ENCODE measurements at places on chromosomes 16 and 17.

GRCh38 chr17:48576479-48577309, 1.5 kb downstream of the HOXB4 start:
- DNase-seq = no peak

DNA sequence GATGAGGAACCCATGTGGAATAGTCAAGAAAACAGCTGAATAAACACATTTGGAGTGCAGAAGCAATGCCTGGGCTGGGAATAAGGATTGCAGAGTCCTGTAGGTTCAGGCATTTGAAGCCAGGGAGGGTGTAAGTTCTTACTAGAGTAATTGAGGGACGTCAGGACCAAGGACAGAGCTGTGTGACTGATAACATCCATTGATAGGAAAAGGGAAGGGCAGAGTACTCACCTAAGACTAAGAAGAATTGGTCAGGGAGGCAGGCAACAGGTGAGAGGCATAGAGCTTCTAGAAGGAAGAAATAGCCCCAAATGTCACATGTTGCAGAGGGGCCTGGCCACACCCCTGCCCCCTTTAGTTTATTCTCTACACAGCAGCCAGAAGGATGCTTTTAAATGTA, 79.8 kb upstream of the TMEM132E start:
- no peak for DNase-seq

DNA sequence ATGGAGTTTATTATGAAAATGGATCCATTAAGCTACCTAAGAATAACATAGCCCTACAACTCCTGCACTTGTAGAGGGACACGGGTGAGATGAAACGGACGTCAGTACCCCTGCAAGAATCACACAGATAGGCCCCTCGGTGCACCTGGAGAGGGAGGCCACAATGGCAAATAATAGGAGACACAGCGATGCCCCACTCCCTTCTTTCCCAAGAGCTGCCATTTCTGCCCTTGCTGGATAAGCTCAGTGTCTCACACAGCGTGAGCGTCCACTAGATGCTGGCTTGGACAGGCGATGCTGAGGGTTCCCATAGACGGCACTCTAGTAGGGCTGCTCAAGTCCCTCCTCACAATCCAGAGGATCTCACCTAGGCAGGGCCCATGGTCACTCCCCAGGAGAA, 67.8 kb downstream of the ADCY9 start:
- no peak for DNase-seq

- no peak for DNase-seq
Measured at GRCh38 chr17:74742153-74742515, 5.1 kb downstream of the RAB37 start.

- DNase-seq = no peak
Measured at GRCh38 chr17:42203354-42203753, 9.1 kb upstream of the GHDC start.

DNA sequence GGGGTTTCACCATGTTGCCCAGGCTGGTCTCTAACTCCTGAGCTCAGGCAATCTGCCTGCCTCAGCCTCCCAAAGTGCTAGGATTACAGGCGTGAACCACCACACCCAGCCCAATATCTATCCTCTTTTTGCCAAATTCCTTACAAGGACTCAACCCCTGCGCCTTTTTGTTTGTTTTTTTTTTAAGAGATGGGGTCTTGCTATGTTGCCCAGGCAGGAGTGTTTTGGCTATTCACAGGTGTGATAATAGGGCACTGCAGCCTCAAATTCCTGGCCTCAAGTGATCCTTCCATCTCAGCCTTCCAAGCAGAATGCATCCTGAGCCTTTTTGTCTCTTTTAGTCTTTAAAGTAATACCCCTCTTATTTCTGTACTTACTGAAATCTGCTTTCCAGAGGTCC, 17.0 kb downstream of the SP2 start:
- DNase-seq = no peak

Data from Ammon's horn (tissue), 1 donor.